Stimulated activated CD8-positive, alpha-beta memory T cell treated with anti-CD3 and anti-CD28 coated beads, Interleukin-7, amount 100 ng/mL, for 1 hour (primary cell): ENCODE measurements at places on chromosomes 5 and 9.

GRCh38 chr9:108271236-108271635, 584.5 kb downstream of the ACTL7B start:
- no peak for DNase-seq

- DNase-seq, result no peak
Observed at GRCh38 chr5:72605632-72606031, 98.4 kb upstream of the ZNF366 start.

DNA sequence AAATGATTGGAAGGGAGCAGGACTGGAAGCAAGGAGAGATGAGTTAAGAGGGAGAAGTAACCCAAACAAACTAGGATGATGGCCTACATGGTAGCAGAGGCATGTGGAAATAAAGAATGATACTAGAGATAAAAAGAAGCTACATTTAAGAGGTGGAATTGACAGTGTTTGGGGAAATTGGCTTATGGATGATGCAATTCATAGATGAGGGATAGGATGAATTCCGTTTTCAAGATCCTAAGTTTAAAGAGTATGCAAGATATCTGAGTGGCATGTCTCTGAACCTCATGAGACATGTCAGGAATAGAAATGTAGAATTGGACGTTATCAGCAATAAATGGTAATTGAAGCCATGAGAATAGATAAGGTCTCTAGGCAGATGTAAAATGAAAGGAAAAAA, 73.6 kb downstream of the RPS23 start:
- DNase-seq, result no peak

GRCh38 chr9:86763791-86764190, 183.5 kb downstream of the GAS1 start:
- DNase-seq, result no peak

DNA sequence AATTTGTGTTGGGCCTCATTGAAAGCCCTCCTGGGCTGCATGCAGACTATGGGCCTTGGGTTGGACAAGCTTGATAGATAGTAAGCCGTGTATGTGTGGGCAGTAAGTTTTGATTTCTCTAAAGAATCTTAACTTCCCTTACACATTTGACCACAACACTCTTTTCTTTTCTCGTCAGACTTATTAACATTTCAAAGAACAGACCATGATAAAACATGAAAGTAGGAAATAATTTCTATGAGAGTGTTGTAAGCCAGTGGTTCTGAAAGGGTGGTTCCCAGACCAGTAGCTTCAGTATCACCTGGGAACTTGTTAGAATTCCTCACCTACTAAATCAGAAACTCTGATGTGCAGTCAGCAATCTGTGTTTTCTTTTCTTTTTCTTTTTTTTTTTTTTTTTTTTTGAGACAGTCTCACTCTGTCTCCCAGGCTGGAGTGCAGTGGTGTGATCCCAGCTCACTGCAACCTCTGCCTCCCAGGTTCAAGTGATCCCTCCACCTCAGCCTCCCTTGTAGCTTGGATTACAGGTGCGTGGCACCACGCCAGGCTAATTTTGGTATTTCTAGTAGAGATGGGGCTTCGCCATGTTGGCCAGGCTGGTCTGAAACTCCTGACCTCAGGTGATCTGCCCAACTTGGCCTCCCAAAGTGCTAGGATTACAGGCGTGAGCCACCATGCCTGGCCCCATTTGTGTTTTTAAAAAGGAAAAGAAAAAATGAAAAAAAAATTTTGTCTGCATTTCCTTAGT, 20.0 kb upstream of the GCNT1 start:
- DNase-seq, result no peak

- DNase-seq, result no peak
Observed at GRCh38 chr9:136903041-136903554, 16.8 kb downstream of the TRAF2 start.

- no peak for DNase-seq
Observed at GRCh38 chr5:181203777-181204112, 1.3 kb downstream of the TRIM7 start.

GRCh38 chr9:21974722-21975409, 19.3 kb downstream of the CDKN2A start:
- DNase-seq, result no peak

GRCh38 chr5:114789773-114790402, 379.8 kb downstream of the TRIM36 start:
- DNase-seq, result no peak

DNA sequence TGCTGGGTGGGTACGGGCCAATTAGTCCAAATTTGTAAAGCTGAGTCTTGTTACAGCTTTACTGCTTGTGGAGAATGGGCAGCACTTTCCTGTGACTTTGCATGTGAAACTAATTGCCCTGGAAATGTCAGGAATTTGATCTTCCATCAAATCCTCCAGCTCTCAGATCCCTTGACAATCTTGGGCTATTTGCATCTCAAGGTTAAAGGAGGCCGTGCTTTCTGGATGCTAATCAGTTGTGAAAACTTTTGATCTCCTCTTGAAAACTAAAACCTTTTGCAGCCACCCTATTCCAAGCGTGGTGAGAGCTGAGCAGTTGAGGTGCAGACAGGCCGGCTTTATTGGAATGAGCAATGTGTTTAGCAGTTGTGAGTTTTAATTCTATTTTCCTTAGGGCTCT, 68.0 kb upstream of the CLINT1 start:
- DNase-seq, result no peak

GRCh38 chr5:154652746-154653417, 102.3 kb upstream of the LARP1 start:
- no peak for DNase-seq
